ENCODE measurements at places on chromosomes 7 and 10.
A peak's percentile ranks its signal among the peaks of the same experiment; 100 is the strongest.

DNA sequence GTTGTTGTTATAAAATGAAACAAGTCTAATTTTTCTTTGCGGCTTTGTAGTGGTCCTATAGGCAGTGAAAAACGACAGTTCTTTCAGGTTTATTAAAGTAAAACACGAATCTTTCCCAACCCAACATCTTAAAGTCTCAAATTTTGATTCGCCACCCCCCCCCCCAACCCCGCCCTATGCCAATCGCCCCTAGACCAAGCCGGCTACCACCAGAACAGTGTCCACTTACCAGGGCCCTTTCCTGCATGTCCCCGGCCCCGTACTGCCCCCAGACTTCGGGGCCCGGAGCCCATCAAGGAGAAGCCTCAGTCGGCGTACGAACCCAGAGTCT is 335 bp upstream of the CHCHD1 start:
- H3K4me1 ChIP-seq: peaks cover 46% of the 10 kb centered on the region
- H3K4me3 ChIP-seq: peak overlapping the region; percentile 99
- H3K27me3 ChIP-seq: no peaks in the 10 kb centered on the region
- DNase-seq: no peak
- peak overlapping the region; percentile 99 for H3K27ac ChIP-seq
- peaks cover 26% of the 10 kb centered on the region for H3K36me3 ChIP-seq

- no peak for DNase-seq
- H3K4me3 ChIP-seq: no peak overlapping the region
- no peaks in the 10 kb centered on the region for H3K27me3 ChIP-seq
- no peak overlapping the region for H3K27ac ChIP-seq
- H3K4me1 ChIP-seq: no peaks in the 10 kb centered on the region
Measured at GRCh38 chr10:92999191-92999590, 61.4 kb upstream of the CYP26C1 start.

- DNase-seq: no peak
- H3K36me3 ChIP-seq: no peaks in the 10 kb centered on the region
- no peak overlapping the region for H3K4me3 ChIP-seq
- H3K27ac ChIP-seq: no peak overlapping the region
- H3K27me3 ChIP-seq: peaks cover 8% of the 10 kb centered on the region
- H3K4me1 ChIP-seq: no peaks in the 10 kb centered on the region
Measured at GRCh38 chr10:554182-554848, 135.2 kb downstream of the DIP2C start.

GRCh38 chr7:32215697-32216096 is 145.5 kb upstream of the PDE1C start:
- no peaks in the 10 kb centered on the region for H3K4me1 ChIP-seq
- H3K4me3 ChIP-seq: no peak overlapping the region
- DNase-seq: no peak
- H3K27ac ChIP-seq: no peak overlapping the region

DNA sequence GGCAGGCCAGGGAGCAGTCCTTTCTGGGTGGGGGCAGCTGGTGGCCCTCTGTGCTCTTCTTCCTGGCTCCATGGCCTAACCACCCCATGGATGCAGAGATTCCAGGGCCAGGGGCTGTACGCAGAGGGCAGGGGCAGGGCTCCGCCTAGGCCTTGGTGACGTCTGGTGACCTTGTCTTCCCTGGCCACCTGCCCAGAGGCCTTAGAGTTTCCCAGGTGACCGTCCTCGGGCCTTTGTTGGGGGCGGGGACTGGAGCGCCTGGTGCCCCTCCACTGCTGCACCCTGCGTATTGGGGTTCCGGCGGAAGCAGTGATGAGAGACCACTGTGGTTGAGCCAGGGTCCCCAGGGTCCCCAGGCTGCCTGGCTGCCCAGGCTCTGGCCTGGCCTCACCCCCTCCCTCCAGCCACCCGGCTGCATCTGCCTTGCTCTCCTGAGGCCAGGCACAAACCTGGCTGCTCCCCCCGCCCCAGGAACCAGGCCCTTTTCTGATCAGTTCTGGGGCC is 10.3 kb downstream of the PWWP2B start:
- no peak overlapping the region for H3K4me3 ChIP-seq
- H3K27ac ChIP-seq: no peak overlapping the region
- H3K27me3 ChIP-seq: no peaks in the 10 kb centered on the region
- no peak for DNase-seq

DNA sequence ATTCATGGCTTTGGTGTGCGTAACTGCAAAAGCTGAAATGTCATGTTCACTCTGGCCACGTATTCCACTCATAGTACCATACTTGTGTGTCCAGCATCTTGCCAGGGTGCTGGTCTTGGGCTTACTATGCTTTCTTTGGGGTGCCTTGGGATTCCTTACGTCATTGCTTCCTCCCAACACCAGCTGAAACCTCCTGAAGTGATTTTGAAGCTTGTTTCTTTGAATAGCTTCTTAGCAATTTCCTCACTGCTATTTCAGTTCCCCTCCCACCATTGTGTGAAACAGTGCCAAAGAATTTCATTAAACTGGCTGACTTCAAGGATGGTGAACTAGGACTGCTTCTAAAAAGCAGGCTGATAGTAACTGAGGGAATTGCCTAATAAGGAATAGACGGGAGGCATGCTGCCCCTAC is 36.9 kb downstream of the ENTPD1 start:
- no peak for DNase-seq
- peaks cover 88% of the 10 kb centered on the region for H3K4me1 ChIP-seq
- H3K36me3 ChIP-seq: peaks cover 23% of the 10 kb centered on the region

DNA sequence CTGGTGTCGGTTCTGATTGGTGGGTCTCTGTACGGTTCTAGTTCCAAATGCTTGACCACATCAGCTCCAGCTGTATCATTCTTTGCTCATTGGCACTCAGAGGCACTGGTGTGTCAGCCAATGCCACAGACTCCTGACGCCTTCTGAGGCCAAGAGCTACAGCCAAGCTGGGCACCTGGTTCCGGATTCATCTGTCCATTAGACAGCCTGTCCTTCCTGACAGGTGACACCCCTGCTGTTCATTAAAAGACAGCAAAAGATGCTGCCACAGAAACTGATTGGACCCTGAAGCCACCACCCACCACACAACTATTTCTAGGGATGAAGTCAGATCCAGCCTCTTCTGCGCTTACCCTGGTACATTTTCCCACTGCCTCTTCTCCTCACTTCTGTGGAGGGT is 35.6 kb downstream of the COL13A1 start:
- no peak overlapping the region for H3K4me3 ChIP-seq
- no peaks in the 10 kb centered on the region for H3K36me3 ChIP-seq
- no peaks in the 10 kb centered on the region for H3K4me1 ChIP-seq
- no peak overlapping the region for H3K27ac ChIP-seq

DNA sequence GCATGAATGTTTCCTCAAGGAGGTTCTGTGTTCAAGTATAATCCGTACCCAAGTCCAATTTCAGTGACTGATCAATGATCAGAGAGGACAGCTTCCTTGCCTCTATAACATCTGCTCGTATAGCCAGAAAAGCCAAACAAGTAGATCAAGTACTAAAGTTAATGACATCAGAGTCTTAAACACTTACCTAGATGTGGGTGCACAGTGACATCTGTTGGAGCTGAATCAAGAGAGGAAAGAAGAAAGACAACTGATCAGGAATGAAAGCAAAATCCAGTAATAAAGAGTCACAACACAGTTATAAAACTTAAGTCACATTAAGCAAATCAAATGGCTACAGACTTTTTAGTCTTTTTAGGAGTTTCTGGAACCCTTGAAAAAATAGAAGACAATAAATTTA is 236.5 kb downstream of the RELN start:
- no peaks in the 10 kb centered on the region for H3K36me3 ChIP-seq
- H3K27ac ChIP-seq: no peak overlapping the region
- H3K4me3 ChIP-seq: no peak overlapping the region
- H3K4me1 ChIP-seq: no peaks in the 10 kb centered on the region
- no peaks in the 10 kb centered on the region for H3K27me3 ChIP-seq
- no peak for DNase-seq

- DNase-seq: no peak
- H3K4me1 ChIP-seq: no peaks in the 10 kb centered on the region
- H3K4me3 ChIP-seq: no peak overlapping the region
- H3K36me3 ChIP-seq: no peaks in the 10 kb centered on the region
- H3K27ac ChIP-seq: no peak overlapping the region
- H3K27me3 ChIP-seq: peaks cover under 1% of the 10 kb centered on the region
Measured at GRCh38 chr7:51263631-51264484, 52.8 kb downstream of the COBL start.

GRCh38 chr7:55534916-55535590 is 37.2 kb downstream of the VOPP1 start:
- H3K36me3 ChIP-seq: peaks cover 41% of the 10 kb centered on the region
- peak overlapping the region; percentile 98 for H3K27ac ChIP-seq
- no peaks in the 10 kb centered on the region for H3K27me3 ChIP-seq
- H3K4me1 ChIP-seq: peaks cover 92% of the 10 kb centered on the region
- DNase-seq: no peak

- H3K27me3 ChIP-seq: no peaks in the 10 kb centered on the region
- DNase-seq: no peak
- H3K4me3 ChIP-seq: no peak overlapping the region
- H3K27ac ChIP-seq: no peak overlapping the region
- H3K4me1 ChIP-seq: no peaks in the 10 kb centered on the region
- no peaks in the 10 kb centered on the region for H3K36me3 ChIP-seq
Measured at GRCh38 chr10:20466731-20467130, 430.4 kb downstream of the NEBL start.

DNA sequence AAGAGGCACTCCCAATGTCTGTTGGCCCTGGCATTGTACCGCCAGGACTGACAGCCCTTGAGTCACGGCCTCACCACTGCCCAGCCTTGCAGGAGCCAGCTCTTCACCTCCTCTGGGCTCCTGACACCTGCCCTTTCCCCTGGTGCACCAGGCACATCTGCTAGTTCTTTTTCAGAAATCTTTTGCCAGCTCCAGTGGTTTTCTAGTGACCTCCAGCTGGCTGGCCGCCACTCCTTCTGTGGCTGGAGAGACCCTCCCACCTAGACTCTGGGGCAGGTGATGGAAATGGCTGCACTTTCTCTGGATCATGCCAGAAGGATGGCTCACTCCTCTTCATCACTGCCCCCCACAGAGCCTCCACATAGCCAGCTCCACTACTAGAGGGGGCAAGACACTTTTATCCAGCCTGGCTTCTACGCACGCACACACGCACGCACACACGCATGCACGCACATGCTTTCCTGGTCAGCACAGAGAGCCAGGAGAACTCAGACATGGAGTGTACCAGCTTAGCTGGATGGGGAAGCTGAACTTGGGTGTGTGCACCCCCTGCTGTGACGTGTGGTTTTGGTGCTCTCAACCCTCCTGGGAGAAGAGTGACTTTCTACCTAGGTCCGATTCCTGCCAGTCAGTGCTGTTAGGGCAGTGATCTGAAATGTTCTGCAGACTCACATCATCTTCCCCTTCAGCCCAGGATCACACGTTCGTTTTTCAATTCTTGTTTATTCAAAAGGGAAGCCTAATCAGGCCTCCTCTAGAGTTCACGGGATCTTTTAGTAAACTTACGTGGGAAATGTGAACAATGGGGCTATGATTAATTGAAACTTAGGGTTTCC is 222.0 kb downstream of the PRPF18 start:
- no peaks in the 10 kb centered on the region for H3K36me3 ChIP-seq
- peaks cover 6% of the 10 kb centered on the region for H3K4me1 ChIP-seq
- no peak overlapping the region for H3K27ac ChIP-seq

GRCh38 chr7:40720416-40720815 is 585.6 kb downstream of the SUGCT start:
- H3K36me3 ChIP-seq: no peaks in the 10 kb centered on the region
- peaks cover 7% of the 10 kb centered on the region for H3K4me1 ChIP-seq
- DNase-seq: no peak
- no peaks in the 10 kb centered on the region for H3K27me3 ChIP-seq
- no peak overlapping the region for H3K27ac ChIP-seq

DNA sequence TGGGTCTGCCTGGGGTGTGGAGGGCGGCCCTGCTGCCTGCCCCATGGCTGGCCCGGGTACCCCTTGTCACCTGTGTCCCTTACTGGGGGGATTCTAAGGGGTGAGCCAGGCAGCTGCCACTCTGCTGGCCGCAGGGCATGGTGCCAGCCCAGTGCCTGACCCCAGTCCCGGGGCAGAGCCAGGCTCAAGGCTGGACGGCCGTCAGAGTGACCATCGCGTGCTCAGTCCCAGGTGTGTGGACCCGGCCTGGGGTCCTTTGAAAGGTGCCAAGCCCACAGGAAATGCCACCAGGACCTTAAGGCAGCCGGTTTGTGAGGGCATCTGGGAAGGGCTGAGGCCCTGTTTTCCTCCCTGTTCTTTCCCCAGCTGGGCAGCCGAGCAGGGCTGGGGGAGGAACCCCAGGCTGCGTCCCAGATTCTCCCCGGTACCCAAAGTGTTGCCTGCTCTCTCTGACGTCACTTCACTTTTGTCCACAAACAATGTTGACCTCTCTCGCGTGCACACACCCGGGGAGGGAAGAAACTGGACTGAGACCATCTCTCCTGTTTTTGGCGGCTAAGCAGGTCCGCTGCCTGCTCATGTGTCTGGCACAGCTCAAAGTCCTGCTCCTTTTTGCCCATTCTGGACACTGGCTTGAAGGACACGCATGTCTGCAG is 37.6 kb downstream of the PAPOLB start:
- H3K4me1 ChIP-seq: no peaks in the 10 kb centered on the region
- H3K27ac ChIP-seq: no peak overlapping the region
- no peak overlapping the region for H3K4me3 ChIP-seq
- DNase-seq: no peak
- no peaks in the 10 kb centered on the region for H3K36me3 ChIP-seq

DNA sequence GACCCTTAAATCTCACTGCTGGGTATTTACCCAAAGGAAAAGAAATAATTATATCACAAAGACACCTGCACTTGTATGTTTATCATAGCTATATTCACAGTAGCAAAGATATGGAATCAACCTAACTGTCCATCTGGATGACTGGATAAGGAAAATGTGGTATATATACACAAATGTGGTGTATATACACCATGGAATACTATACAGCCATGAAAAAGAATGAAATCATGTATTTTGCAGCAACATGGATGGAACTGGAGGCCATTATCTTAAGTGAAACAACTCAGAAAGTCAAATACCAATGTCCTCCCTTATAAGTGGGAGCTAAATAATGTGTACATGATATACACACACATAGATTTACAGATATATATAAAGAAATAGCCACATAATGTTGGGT is 168.2 kb downstream of the SH2D4B start:
- no peaks in the 10 kb centered on the region for H3K36me3 ChIP-seq
- H3K4me1 ChIP-seq: no peaks in the 10 kb centered on the region
- no peak for DNase-seq
